A549 treated with CORT108297 at 1 μM for 4 hours (cell line): ENCODE measurements at places on chromosomes 2 and 18. TPM values are rescaled to one million over a fixed set of nuclear protein-coding genes. Genes with fewer than 3 reads are reported as not detected.

CERKL gene
- 0.18 to 0.41 TPM (median 0.35 TPM) in 5 replicates for total RNA-seq

POLR1B gene
- total RNA-seq, result 23.7 to 26.2 TPM (median 25.0 TPM) in 5 replicates

DNAJB2 gene
- 37.4 to 57.4 TPM (median 53.6 TPM) in 5 replicates for total RNA-seq

TTN gene
- total RNA-seq, result under 0.01 to 0.05 TPM (median under 0.01 TPM) in 5 replicates

ARHGAP15 gene
- total RNA-seq, result 0.25 TPM in 1 of 5 replicates, not detected in the others

TMEM17 gene
- total RNA-seq, result 5.3 to 6.0 TPM (median 5.5 TPM) in 5 replicates

DLX1 gene
- 2.7 to 4.0 TPM (median 3.5 TPM) in 5 replicates for total RNA-seq
